Activated CD8-positive, alpha-beta memory T cell treated with anti-CD3 and anti-CD28 coated beads for 4 hours (primary cell): ENCODE measurements at places on chromosomes 16 and 17.

DNA sequence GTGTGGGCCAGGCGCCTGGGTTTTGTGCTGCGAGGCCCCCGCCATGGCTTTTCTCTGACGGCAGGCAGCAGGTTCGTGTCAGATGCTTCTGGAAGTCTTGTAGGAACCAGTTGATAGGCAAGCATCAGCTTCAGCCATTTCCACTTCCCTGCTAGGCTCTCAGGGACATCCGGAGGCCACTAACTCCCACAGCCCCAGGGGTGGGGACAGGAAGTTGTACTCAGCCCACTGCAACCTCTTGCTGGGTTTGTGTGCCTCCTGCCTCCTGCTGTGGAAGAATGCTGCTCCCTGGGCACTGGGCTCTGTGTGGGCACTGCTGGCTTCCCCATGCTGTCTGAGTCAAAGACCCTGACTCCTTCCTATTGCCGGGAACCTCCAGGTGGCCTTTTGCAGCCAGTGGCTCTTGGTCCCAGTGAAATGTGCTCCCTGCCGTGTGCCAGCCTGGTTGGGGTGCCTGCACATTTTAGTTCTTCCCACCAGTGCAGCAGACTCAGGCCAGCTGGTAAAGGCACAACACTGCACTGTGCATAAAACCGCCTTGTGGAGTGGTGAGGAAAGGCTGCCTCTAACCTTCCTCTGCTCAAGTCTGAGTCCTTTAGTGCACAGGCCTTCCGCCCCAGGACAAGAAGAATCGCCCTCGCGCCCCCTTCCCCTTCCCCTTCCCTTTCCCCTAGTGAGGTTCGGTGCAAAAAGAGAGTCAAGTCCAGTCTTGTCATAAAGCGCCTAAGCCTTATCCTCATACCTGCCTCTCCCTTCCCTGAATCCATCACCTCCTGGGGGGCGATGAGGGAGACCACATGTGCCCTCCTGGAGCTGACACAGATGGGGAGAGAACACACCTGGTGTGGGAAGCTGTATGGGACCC is 16.6 kb downstream of the LDHD start:
- no peak for DNase-seq

DNA sequence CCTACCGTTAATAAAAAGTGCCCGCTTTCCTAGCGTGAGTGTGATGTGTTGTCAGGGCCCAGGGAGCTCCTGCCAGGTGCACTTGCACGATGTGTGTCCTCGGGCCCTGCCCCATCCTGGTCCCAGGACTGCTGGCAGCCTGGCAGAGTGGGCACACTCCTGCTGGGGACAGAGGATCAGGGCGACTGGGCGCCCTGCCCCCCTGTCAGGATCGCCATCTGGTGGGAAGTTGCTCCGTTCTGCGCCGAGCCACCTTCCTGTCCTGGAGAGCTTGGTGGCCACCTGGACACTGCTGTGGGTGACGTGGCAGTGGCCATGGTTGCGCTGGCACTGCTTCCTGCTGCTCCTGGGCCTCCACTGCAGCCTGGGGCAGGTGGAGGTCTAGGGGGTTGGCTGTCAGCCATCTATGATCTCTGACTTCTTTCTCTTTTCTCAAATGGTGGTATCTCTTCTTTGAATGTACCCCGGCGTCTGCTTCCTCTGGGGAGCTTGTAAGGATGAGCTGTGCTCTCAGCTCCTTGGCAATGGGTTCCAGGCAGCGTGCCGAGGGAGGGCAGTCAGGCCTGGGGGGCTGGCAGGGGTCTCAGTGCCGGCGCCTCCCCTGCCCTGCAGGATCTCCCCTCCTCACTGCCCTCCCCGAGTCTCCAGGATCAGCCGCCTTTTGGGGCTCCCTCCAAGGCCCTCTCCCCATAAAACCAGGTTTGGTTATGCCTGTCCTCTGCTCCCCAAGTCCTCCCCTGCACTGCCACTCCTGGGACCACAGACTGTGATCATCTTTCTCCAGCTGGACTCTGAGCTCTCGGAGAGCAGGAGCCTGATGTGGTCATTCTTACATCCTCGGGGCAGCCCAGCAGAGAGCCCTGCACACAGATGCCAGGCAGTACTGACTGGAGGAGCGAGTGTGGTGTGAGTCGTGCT is 76.9 kb downstream of the AMFR start:
- no peak for DNase-seq

DNA sequence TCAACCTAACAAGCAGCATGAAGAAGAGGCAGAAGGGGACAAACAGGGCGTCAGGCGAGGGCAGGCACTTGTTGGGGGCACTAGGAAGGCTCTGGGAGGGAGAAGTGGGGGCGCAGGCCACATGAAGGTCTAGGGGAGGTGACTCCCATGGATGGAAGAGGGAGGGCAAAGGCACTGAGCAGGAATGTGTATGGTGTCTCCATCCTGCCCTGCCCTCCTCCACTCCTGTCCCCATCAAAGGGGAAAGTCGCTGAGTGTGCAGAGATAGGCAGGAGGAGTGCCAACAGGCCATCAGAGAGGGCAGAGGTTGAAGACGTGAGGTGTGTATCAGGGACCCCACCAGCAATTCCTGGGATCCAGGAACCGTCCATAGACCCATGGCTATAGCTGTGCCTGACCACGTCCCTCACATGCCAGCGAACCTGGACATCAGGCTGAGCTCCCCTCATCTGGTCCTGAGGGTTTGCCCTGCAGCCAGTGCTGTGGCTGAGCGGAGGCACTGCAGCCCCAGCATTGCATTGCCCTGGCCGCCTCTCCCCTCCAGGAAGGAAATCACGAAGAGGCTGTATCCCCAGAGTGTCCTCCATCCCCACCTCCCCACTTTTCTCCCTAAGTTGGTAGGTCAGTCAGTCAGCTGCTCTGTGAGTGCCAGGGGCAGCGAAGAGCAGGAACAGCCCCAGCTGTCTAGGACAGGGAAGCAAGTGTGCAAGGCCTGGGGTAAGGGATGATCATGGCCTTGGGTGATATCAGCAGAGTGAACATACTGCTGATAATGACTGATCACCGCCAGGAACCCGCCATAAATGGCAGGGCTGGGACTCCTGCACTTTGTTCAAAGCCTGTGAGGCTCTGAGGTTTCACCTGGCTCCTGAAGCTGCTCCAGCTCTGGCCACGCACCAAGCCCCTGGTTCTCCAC is 6.2 kb upstream of the CYB561 start:
- DNase-seq: no peak

- DNase-seq: no peak
Observed at GRCh38 chr17:31522284-31522931, 130.9 kb downstream of the RAB11FIP4 start.

GRCh38 chr16:72764015-72764654 is 283.8 kb downstream of the ZFHX3 start:
- no peak for DNase-seq

- DNase-seq: no peak
Observed at GRCh38 chr16:30054451-30054850, 11.1 kb upstream of the ALDOA start.

DNA sequence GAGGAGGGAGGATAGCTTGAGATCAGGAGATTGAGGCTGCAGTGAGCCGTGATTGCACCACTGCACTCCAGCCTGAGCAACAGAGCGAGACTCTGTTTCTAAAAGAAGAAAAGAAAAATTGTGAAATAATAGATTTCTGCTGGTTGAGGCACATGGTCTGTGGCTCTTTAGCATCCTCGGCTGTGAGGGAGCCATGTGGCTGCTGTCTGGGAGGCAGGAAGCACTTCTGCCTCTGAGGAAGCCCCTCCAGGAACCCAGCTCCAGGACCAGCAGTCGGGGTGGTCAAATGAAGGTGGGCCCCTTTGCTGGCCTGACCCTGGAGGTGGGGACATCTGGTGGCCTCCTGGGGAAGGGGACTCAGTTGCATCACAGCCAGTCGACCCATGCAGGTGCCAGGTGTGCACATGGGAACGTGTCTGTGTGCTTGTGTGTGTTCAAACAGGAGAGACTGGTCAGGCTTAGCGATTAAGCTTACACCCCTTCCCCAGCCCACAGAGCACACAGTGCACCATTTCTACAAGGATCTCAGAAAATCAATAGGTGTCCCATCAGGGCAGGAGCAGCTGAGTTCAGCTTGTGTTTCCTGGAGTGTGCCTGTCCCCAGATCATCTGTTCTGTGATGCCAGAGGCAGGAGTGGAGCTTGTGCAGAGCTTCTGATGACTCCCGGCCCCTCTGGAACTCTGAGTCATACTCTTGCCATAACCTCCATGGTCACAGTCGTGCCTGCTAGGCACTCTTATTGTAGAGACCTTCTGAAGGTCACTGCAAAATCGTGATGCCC is 24.3 kb upstream of the MGAT5B start:
- no peak for DNase-seq

GRCh38 chr16:52089476-52089875 is 457.5 kb downstream of the TOX3 start:
- no peak for DNase-seq
